ENCODE measurements at places on chromosomes 4 and X.

- no peak for DNase-seq
These were observed 1812.1 kb upstream of the ADGRL3 start for GRCh38 chr4:59387759-59388758.

DNA sequence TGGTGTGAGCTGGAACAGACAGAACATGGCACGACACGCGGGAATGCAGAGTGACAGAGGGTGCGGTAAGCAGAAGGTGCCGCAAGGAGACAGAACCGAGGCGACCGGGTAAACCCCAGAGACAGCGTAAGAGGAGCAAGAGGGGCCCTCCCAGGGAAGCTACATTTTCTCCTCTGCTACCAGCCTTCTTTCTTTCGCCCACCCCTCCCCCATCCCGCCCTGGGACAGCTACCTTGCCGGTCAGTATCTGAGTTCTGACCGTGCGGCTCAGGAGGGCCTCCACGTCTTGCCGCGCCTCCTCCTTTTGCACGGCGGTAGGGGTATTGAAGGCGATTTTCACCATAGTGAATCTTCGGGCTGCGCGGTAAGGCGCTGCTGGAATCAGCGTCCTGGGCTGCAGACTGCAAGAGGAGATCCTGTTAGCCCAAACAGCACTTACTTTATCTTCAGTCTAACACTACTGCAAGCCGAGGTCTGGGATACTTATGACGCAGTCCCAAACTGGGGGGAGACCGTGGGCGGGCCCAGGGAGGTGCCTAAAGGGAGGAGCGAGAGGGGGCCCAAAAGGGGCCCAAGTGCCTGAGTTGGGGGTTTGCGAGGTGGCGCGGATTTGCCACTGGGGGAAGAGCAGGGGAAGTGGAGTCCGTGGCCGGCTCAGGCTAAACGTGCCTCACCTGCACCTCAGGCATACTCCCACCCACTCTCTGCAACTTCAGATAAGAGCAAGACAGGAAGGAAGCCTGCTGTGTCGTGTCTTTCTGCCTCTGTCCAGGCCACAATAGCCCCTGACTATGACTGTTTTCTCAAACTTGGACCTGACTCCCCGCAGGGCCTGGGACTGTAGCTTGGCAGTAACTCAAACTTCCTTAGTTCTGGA lies at the start of gene ITM2A:
TSS of gene ITM2A (minus strand) at position 462 of the 877 bp plus-strand sequence. CDS start at position 343, 119 bp downstream.
- peak; percentile 29 for DNase-seq

DNA sequence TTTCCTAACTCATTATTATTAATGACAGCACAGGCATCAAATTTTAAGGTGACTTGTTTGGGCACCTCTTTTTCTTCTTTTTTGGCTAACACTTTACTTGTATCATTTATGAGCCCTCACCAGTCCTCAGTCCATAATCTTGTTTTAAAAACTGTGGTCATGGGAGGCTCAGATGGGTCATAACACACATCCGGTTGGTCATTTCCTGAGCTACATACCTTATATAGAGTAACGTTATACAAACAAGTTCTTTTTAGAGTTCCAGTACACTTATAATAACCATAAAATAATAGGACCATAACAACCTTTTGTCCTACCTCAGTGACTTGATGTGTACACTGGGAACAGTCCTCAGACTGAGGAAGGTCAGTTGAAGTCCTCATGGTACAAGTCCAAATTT lies 21.1 kb upstream of the PLS3 start:
- DNase-seq, result no peak

DNA sequence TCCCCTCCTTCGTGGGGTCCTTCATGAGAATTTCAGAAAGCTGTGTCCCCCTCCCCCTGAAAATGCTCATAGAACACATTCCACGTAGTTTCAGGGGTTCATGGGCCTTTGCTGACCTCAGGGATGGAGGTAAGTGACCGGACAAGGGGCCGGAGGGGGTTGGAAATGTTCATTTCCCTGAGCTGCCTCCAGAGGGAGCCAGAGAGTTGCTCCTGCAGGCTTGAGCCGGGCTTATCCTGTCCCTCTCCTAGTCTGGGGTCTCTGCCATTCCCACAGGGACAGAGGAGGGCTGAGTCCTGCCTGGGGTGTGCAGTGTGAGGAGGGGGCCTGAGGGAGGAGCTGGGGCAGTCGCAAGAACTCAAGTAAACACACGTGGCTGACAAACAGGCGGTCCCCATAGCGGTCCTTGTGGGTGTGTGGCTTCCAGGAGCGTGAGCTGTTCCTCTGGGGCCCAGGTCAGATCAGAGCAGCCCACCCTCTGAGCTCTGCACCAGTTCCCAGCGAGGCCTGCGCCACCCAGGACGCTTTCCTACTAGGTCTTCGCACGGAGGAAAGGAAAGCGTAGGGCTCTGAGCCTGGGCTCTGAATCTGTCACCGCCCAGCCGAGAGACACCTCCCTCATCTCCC lies 62.5 kb downstream of the WFS1 start:
- no peak for DNase-seq

Data from stimulated activated CD4-positive, alpha-beta T cell treated with anti-CD3 and anti-CD28 coated beads, TNF-alpha, amount 100 ng/mL, for 4 hours (primary cell).